ENCODE measurements at places on chromosomes 4 and X.
A peak's percentile ranks its signal among the peaks of the same experiment; 100 is the strongest.

GRCh38 chr4:109977854-109978501 lies 65.3 kb downstream of the EGF start:
- ATAC-seq = peak; percentile 75

- ATAC-seq = no peak
Measured at GRCh38 chr4:34196375-34196774, 2047.9 kb downstream of the ARAP2 start.

GRCh38 chr4:20288047-20288650 lies 36.4 kb downstream of the SLIT2 start:
- peak; percentile 25 for ATAC-seq

- ATAC-seq = peak; percentile 89
Measured at GRCh38 chrX:12770440-12770839, 20.8 kb upstream of the PRPS2 start.

DNA sequence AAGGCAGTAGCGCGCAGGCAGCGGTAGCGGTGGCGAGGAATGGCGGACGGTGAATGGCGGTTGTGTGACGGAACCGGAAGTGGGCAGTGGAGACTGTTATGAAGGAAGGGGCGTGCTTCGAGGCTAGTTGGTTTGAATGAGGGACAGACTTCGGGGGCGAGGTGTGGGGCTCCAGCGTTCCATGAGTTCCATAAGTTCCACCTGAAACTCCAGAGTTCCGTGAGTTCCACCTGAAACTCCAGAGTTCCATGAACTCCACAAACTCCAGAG lies 70.2 kb downstream of the FAM47C start:
- no peak for ATAC-seq

DNA sequence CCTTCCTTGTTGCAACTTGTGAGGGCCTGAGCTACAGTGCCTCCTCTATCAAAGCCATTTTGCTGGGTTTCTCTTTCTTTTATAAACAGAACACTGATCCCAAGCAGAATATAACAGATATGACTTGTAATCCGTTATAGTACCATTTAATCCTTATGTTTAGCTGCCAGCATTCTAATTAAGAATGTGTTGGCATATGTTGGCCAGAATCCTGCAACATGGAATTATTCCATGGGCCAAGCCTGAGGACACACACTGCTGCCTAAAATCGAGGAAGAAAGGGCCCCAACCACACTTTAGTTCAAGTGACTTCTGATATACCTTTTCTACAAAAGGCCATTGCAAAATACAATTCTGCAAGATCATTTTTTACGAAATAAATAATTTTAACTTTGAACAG lies 28.0 kb downstream of the PALLD start:
- no peak for ATAC-seq

GRCh38 chr4:33722800-33723516 lies 2521.4 kb downstream of the ARAP2 start:
- peak; percentile 65 for ATAC-seq

DNA sequence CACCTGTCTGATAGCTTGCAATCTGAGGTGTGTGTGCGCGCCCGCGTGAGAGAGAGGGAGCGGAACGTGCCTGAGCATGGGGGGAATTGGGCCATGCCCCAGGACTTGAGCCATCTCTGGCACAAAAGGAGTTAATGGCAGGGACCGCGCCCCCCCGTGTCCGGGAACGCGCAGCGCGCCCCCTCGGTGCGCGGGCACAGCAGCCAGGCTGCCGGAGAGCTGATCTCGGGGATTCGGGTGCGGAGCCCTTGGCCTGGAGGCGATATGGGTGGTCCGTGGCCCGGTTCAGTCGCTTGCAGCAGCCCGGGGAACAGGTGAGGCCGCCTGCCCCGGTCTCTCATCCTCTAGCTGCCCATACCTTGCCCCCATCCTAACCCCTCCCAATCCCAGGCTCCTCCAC lies at the start of gene NLGN3:
Gene NLGN3, plus strand, starts transcription at position 191 of the 400 bp plus-strand sequence. CDS start 2,909 bp downstream, outside the sequence.
- ATAC-seq = peak; percentile 11

DNA sequence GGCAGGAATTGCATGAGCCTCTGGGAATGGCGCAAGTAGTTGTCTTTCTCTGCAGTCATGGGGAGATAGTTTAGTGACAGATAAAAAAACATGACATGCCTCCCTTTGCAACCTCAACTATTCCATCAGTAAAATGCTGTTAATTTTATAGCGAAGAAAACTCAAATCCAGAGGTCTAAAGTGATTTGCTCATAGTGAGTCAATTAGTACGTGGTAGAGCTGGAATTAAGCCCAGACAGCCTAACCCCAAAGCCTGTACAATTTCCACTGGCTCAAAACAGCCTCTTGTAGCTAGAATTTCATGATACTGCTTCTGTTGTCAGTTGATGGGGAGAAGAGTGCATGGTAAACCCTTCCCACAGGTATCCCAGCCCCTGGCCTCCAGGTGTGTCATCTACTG lies 81.3 kb upstream of the TRPC5 start:
- no peak for ATAC-seq

DNA sequence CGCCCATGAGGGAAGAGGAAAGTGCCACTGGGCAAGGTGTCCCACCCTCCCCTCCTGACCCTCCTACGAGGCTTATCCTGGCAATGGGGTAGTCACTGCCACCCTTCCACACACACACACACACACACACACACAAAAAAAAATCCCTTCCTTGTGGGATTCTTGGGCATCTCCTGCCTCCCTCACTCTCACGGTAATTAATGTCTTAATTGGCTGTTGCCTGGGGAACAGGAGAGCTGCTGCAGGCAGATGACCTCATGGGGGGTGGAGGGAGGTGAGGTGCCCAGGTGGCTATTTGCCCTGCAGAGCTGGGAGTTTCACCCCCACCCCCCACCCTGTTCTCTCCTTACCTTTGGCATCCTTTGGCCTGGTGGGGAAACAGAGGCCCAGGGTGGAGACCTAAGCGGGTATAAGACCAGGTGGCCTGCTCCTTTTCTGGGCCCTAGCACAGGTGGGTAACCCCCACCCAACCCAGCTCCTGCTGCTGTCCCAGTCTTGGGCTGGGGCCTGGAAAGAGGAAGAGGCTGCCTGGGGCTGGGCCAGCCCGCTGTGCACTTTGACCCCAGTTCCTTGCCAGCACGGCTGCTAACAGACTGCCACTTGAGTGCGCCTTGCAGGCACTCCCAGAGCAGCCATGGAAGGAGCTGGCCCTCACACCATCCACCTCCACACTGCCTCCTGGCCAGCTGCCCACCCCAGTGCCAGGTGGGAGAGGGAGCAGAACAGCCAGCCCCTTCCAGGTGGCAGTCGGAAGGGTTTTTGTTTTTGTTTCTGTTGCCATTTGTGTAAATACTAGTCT lies 12.6 kb downstream of the EFNB1 start:
- no peak for ATAC-seq

GRCh38 chr4:76802236-76803021 lies 95.5 kb downstream of the SOWAHB start:
- no peak for ATAC-seq

- no peak for ATAC-seq
Measured at GRCh38 chr4:111068883-111069282, 446.0 kb upstream of the PITX2 start.

DNA sequence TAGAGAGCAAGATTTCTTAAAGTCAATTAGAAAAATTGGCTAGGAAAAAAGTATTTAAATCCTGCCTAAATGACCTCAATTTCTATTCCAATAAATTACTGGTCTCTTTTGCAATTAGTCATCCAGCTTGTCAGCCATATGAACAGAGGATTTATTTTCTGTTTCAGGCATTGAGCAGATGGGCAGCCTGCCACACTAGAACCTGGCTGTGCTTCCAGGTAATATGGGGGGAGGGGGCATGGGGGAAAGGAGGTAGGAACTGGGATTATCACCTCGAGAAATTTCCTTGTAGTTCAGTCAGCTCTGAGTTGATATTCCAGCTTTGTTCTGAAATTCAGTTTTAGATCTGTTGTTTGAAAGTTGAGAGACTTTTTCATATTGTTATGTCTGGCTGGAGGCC lies 206.3 kb upstream of the LCORL start:
- no peak for ATAC-seq

DNA sequence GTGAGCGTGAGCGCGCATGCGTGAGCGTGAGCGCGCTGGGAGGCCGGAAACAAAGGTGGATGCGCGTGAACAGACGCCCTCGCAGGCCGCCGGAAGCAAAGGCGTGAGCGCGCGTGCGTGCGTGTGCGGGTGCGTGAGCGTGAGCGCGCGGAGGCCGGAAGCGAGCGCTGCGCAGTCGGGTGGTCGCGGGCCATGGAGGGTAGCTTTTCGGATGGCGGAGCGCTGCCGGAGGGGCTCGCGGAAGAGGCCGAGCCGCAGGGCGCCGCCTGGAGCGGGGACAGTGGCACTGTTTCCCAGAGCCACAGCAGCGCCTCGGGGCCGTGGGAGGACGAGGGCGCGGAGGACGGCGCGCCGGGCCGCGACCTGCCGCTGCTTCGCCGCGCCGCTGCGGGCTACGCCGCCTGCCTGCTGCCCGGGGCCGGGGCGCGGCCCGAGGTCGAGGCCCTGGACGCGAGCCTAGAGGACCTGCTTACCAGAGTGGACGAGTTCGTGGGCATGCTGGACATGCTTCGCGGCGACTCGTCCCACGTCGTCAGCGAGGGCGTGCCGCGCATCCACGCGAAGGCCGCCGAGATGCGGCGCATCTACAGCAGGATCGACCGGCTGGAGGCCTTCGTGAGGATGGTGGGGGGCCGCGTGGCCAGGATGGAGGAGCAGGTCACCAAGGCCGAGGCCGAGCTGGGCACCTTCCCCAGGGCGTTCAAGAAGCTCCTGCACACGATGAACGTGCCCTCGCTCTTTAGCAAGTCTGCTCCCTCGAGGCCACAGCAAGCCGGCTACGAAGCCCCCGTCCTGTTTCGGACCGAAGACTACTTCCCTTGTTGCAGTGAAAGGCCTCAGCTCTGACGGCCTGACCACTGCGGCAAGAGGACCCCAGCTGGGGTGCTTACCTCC lies at the start of gene BLOC1S4:
Gene BLOC1S4, plus strand, starts transcription at position 157 of the 894 bp plus-strand sequence. Its CDS starts 36 bp downstream, at position 193.
- ATAC-seq = peak; percentile 79

DNA sequence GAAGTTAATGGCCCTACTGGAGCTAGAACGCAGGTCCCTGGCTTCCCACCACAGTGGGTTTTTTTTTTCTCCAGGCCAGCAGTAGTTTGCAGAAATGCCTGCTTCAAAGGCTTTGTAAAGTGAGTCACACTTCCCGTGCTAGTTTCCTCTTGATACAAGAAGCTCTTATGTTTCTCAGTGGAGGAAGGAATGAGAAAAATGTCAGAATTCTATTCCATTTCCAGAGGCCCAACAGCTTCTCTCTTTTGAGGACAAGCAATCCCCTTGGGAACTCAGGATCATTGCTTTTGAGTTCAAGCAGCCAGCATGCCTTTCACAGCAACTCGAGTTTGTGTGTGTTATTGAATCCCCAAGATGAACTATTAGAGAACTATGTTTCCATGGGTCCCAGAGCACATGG lies 134.3 kb downstream of the GUCY2F start:
- ATAC-seq = no peak

- ATAC-seq = no peak
Measured at GRCh38 chrX:46436744-46437143, 108.5 kb downstream of the ZNF674 start.

DNA sequence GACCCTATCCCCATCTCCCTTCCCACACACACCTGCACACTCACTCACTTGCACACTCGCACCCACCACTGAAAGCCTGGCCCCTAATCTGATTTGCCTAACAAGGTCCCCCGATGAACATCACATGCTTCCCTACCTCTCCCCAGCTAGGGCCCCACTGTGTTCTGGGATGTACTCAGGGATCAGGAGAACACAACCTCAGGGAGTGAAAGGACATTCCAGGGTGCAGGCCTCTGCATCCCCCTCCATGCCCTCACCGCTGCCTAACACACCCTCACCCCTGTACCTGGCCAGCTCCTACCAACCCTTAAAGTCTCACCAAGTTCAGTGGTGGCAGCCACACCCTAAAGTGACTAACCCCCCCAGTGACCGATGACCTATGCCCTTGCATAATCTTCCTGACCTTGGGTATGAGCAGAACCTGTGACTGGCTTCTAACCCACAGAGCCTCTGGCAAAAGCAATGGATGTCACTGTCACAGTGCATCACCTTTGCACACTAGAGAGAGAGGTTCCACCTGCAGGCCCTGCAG lies 2.4 kb upstream of the AFAP1 start:
- no peak for ATAC-seq

- no peak for ATAC-seq
Measured at GRCh38 chrX:10183760-10184159, 27.0 kb downstream of the CLCN4 start.

- no peak for ATAC-seq
Measured at GRCh38 chrX:50483283-50483682, 12.7 kb upstream of the DGKK start.

GRCh38 chrX:14228611-14229010 lies 198.9 kb upstream of the GEMIN8 start:
- ATAC-seq = no peak

DNA sequence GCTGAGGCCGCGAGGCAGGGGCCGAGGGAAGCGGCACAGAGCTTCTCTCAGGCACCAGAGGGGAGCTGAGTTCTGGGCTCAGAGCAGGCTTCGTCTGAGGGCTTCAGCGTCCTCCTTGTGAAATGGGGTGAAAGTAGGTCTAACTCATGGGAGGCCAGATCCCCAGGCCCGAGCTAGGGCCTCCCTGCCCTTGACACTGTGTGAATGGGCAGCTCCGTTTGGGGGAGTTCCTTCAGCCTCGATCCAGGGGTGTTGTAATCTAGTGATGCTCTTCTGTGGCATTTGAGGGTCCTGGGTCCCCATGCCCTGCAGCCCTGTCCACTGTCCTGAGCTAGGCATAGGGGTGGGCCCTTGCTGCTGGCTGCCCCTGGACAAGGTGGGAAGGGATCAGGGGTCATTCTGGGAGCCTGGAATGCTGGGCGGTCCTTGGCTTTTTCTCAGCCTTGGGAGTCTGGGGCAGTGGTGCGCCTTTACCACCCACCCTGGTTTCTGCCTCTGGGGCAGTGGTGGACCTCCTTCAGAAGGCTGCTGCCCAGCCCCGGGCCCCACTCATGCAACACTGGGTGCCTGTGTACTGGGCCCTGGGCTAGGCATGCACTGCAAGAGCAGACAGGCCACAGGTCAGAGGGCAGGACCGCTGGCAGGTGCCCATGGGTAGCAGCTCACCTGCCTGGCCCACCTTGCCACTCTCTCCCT lies 4.1 kb downstream of the SH3BP2 start:
- ATAC-seq = no peak

- no peak for ATAC-seq
Measured at GRCh38 chr4:118994030-118994429, 105.4 kb downstream of the SYNPO2 start.

DNA sequence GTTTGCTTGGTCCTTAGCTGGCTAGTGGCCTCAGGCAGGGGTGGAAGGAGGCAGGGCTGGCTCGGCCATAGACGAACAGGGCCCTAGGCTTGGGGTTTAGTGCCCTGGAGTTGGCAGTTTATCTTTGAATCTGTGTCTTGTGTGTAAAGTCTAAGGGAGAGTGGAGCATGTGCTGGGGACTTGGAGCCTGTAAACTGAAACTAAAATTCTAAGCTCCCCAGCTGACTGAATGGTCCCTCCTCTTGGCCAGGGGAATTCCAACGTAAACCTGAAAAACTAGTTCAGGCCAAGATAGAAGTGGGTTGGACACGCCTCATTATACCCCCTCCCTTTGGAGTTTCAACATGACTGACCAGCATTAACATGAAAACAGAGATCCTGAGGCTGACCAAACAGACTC lies 46.1 kb upstream of the GPR78 start:
- ATAC-seq = no peak

- ATAC-seq = no peak
Measured at GRCh38 chr4:26369132-26369531, 48.3 kb downstream of the RBPJ start.

- peak; percentile 63 for ATAC-seq
Measured at GRCh38 chr4:169314906-169315305, 44.1 kb upstream of the SH3RF1 start.

- no peak for ATAC-seq
Measured at GRCh38 chr4:151887816-151888180, 127.0 kb upstream of the GATB start.

GRCh38 chrX:72634331-72634730 lies 61.7 kb upstream of the HDAC8 start:
- ATAC-seq = no peak

- ATAC-seq = no peak
Measured at GRCh38 chr4:168805341-168805740, 204.7 kb downstream of the CBR4 start.
